ENCODE measurements at places on chromosomes 5 and 9.

- DNase-seq, result no peak
These were observed 7.7 kb upstream of the PTPDC1 start for GRCh38 chr9:94076557-94076956.

DNA sequence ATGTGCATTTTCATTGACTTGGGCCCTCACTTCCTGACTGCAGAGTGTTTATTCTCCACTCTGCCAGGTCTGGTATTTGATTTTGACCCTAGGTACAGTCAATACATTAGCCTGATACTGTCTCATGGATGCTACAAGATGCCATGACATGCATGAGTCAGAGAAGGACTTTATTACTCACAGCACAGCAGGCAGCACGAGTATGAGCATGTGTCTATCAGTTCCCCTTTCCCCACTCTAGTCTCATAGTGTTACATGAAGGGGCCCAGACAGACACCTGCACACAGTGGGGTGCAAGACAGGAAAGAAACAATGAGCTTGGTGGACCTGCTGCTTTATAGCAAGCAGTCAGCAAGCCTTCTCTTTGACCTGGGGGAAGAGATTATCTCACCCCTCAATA is 19.6 kb downstream of the ITGA2 start:
- DNase-seq, result peak; percentile 23

- DNase-seq, result no peak
These were observed 253.4 kb upstream of the DMAC1 start for GRCh38 chr9:8052991-8053390.

DNA sequence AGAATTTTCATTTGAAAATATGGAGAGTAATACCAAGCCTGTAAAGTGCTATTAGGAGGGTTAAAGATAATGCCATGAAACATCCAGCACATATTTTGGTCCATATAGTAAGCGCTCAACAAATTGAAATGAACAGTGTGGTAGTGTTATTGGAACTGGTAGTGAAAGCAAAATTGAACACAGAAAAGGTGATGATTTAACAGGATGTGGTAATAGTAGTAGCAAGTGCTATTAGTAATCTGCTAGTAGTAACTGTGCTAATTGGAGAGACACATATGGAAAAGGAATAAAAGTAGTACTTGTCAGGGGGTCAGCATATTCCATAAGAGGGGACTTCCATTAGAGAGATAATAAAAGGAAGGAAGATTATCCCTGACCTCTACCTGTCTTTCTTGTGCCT is 187.3 kb downstream of the HTR1A start:
- no peak for DNase-seq

DNA sequence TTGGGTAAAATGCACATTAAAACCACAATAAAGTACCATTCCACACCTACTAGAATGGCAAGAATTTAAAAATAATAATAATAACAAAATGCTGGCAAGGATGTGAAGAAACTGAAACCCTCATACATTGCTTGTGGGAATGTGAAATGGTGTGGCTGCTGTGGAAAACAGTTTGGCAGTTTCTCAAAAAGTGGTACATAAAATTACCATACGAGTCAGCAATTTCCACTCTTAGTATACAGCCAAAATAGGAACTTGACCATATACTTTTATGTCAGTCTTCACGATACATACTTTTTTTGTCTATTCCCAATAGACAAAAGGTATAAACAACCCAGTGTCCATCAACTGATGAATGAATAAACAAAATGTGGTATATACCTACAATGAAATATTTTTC is 15.6 kb downstream of the FKBP15 start:
- DNase-seq, result no peak
